Stimulated activated CD4-positive, alpha-beta T cell treated with anti-CD3 and anti-CD28 coated beads, Interleukin-1b, Interleukin-23, amount 100 ng/mL, for 48 hours (primary cell): ENCODE measurements at places on chromosomes 5 and 9.

DNA sequence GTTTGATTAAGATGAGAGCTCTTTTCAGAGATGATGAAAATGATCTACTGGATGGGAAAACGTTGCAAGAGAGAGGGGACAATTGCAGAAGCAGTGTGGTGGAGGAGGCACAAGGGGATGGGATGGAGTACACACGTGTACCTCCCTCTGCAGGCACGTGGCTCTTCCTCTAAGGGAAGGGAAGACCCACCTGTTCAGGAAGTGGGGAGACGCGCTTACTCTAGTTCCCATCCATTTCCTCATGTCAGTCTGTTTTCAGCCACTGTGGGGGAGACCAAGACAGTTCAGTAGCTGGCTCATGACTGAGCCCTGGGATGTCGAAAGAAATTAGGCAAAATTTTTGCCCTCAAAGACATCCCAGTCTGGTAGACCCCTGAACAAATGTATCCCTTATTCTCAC lies 619.2 kb upstream of the CLINT1 start:
- DNase-seq: no peak

- no peak for DNase-seq
Measured at GRCh38 chr5:175460126-175460525, 16.1 kb upstream of the DRD1 start.

DNA sequence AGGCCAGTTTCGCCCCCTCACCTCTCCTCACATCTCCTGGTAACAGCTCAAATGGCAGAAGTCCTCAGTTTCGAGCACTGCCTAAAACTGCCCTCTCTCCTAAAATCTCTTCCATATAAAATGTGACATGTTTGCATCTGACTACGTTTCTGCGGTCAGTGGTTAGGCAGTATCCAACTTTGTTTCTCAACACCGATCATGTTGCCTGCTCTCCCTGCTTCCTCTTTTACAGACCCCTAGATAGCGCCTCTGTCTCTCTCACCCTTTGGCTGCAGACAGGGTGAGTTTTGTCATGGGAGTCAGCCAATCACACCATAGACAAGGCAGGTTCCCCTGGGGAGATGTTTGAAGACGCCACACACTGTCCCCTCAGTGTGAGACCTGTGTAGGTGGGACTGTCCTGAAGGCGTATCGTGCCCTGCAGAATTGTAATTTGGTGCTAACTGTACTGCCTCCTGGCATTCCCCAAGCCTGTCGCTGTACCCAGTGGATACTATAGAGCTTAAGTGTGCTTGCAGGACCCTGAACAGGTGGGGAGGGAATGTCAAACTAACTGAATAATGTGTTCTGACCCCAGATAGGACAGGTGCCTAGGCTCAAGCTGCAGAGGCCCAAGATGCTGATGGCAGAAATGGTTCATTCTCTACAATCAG lies 1.1 kb downstream of the HEXB start:
- peak; percentile 10 for DNase-seq

- no peak for DNase-seq
Measured at GRCh38 chr5:138506370-138507306, 36.4 kb downstream of the ETF1 start.

DNA sequence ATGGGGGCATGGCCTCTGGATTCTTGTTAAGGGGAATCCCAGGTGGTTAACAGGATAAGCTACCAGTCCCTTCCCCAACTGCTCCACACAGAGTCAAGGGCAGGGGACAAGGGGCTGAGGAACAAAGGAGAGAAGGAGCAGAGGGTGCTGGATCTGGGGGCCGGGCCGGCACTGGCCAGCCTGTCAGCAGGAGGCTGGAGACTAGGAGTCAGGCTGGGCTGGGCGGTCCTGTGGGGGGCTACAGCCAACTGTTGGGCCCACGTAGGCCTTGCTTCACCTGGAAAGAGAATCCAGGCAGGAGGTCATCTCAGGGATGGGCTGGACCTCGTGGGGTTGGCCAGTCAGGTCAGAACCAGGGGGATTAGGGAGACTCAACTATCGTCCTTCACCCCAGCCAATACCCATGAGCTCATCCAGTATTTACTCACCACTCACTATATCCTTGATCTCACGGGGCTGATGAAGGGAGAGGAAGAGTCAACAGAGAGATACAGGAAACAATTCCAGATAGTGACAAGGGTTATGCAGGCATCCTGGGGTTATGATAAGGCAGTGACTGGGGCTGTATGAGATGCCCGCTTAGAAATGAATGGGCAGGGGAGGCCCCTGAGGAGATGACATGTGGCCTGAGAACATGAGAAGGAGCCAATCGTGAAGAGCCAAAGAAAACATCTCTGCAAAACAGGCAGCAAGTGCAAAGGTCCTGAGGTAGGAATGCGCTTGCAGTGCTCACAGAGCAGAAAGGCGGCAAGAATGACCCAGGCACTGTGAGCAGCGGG lies 47.9 kb upstream of the SLC25A51 start:
- DNase-seq: no peak

GRCh38 chr9:93212409-93212808 lies 28.5 kb downstream of the WNK2 start:
- no peak for DNase-seq

DNA sequence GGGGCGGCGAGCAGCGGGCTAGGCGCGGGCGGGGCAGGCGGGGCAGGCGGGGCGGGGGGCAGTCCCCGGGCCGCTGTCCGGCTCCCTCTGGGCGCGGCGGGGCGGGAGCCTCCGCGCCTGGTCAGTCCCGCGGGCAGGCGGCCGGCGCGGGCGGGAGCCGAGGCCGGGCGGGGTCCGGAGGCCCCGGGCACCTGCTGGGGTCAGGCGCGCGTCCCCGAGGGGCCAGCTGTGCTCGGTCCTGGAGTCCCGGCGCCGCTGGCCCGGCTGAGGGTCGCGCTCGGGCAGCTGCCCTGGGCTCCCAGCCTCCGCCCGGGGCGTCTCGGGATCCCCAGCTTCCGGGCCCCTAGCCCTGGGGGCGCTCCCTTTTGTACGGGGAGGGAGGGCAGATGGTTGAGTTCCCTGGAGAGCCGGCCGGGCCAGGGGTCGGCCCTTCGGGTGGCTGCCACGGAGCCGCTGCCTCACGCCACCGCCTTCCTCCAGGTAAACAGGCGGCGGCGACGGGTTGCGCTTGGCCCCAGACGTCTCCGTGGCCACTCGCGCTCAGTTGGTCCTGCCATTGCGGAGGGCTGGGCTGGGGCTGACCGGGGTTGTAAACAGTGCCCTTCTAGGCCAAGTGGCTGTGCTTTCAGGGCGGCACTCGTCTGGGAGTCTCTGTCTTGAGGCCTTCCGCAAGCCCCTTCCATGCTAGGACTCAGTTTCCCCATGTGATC lies 473 bp downstream of the ZBTB34 start:
- peak; percentile 22 for DNase-seq

GRCh38 chr9:10000669-10001068 lies 612.1 kb downstream of the PTPRD start:
- no peak for DNase-seq

GRCh38 chr9:123358181-123358905 lies 2.3 kb downstream of the CRB2 start:
- no peak for DNase-seq

- DNase-seq: no peak
Measured at GRCh38 chr9:14766299-14766698, 43.8 kb upstream of the CER1 start.

GRCh38 chr9:26132746-26133312 lies 454.6 kb upstream of the TUSC1 start:
- DNase-seq: no peak

- no peak for DNase-seq
Measured at GRCh38 chr5:68074633-68075032, 140.9 kb upstream of the PIK3R1 start.

GRCh38 chr9:121133104-121133816 lies 58.5 kb downstream of the CNTRL start:
- DNase-seq: peak; percentile 59

- no peak for DNase-seq
Measured at GRCh38 chr5:10286862-10287227, 20.9 kb downstream of the CMBL start.

- DNase-seq: no peak
Measured at GRCh38 chr5:12277504-12278192, 373.4 kb upstream of the CTNND2 start.

- DNase-seq: no peak
Measured at GRCh38 chr5:113005454-113005853, 28.9 kb downstream of the DCP2 start.

- no peak for DNase-seq
Measured at GRCh38 chr9:903886-904285, 62.4 kb downstream of the DMRT1 start.

GRCh38 chr5:139148306-139148705 lies 49.9 kb downstream of the SIL1 start:
- no peak for DNase-seq

- DNase-seq: no peak
Measured at GRCh38 chr9:112896131-112896530, 5.5 kb upstream of the SLC46A2 start.

- DNase-seq: no peak
Measured at GRCh38 chr5:139312075-139312474, 18.5 kb downstream of the MATR3 start.

- no peak for DNase-seq
Measured at GRCh38 chr9:123483191-123483803, 127.3 kb downstream of the CRB2 start.

DNA sequence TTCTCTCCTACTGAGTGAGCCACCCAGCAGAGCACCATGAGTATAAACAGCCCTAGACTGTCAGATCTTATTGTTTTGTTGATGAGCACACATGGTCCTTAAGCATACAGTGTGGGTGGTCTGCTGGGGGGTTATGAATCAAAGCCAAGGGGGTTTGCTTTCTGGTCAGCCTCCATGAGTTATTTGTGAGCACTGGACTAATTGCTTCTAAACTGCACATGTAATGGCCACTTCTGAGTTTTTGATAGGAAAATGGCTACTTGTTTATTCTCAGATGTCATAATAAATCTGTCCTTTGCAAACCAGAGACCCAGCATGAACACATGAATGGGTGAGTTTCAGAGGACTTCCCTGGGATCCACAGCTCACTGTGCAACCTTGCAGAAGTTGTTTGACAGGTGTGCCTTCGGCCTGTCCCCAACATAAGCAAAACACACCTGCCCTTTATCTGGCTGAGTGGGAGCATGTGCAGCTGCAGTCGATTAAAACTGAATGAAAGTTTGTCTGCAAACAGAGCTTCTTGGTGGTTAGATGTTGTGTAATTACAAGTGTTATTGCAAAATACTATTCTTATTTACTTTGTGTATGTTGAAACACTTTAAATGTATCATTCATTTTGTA lies 35.9 kb downstream of the MAMDC2 start:
- no peak for DNase-seq

- no peak for DNase-seq
Measured at GRCh38 chr5:57307516-57307915, 133.7 kb downstream of the GPBP1 start.

DNA sequence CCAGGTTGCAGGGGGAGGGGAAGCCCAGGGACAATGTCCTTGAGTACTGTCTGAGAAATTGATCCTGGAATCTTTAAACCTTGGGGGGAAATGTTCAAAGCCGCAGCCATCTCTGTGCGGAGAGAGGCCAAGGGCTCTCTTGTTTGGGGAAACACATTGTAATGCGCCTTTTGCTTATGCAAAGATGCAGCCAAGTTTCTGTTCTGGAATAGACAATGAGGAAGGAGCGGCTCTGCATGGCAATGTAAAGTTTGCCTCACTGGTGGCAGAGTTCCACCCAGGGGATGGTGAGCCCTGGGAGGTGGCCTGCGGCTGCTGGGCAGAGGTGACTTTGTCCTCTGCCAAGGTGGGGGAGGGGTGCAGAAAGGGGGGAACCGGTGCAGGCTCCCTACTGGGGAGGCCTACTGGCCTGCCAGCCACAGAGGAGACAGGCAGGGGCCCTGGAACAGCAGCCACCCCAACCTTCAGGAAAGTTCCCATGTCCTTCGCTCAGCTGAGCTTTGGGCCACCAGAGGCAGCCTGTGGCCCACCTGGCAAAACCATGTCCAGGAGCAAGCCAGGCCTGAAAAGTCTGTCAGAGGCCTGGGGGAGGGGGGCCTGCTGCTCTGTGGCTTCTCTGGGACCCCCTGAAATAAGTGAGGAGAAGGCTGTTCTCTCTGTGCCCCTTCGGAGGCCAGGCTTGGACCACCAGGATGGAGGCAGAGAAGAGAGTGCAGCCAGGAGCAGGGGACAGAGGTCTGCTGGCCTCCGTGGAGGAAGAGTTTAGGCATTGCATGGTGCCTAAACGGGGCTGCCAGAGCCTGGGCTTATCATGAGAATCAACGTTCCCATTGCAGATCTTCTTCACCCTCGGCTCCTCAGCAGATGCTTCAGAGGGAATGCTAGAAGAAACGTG lies 127.8 kb downstream of the ZNF354C start:
- DNase-seq: no peak

DNA sequence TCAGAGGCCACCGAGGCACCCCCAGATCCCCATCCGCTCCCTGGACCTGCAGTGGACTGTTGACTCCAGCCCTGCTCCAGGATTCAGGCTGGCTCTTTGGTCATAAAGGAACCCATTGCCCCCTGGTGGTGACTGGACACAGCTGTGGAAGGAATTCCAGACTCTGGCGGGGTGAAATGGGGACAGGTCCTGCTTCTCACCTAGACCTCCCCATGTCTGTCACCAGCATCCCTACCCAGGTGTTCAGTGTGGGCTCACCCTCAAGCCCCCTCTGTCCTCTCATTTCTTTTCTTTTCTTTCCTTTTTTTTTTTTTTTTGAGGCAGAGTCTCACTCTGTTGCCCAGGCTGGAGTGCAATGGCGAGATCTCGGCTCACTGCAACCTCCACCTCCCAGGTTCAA lies 25.5 kb upstream of the STXBP1 start:
- DNase-seq: peak; percentile 39

DNA sequence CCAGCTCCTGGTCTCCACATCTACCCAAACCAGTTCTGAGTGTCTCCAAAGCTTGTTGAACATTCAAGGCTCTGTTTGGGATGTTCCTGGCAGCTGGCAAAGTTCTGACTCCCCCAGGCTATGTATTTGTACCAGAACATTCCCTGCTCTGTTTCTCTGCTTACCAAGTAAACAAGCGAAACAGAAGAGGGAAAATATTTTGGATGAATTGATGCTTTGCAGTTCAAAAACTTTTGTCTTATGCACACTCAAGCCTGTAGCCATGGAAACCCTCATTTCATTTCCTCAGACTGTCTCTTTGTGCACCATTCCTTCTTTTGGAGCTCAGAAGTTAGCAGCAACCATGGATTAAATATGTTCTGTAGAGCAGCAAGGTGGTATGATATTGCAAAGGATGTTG lies 145.8 kb downstream of the ACTL7B start:
- DNase-seq: no peak

DNA sequence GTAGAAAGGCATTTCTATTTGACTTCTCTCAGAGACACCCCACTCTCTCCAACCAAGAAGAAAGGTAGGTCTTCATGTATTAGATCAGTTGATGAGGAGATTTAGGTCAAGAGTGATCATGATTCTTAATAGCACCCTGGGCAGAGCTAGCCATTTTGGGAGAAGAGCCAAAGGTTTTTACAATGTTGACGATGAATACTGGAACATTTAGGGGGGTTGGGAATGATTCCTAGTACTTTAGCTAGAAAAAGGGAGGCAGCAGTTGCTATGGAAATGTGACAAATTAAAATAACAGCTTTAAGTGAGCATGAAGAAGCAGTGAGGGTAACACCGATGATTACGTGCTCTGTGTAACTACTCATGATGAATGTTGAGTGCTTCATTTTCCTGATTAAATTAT lies 9.5 kb upstream of the RPS23 start:
- DNase-seq: no peak
